ENCODE measurements at places on chromosomes 6 and 20.

DNA sequence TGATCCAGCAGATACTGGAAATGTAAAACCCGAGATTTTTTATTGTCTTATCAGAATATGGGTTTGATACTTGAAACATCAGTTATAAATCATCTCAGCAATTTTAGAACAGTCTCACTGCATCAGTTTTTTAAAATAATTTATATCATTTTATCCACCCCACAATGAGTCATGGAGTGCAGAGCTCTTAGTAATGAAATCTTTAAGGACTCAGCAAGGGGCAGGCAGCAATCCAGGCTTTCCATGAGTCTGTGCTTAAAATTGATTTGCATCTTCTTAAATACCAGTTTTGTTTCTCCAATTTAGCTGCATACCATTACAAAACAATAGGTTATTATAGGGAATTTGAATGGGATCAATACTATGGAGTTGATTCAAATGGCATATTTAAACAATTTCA lies 832.3 kb downstream of the C6orf118 start:
- DNase-seq, result no peak

GRCh38 chr6:152048921-152049320 lies 241.4 kb downstream of the ESR1 start:
- no peak for DNase-seq

DNA sequence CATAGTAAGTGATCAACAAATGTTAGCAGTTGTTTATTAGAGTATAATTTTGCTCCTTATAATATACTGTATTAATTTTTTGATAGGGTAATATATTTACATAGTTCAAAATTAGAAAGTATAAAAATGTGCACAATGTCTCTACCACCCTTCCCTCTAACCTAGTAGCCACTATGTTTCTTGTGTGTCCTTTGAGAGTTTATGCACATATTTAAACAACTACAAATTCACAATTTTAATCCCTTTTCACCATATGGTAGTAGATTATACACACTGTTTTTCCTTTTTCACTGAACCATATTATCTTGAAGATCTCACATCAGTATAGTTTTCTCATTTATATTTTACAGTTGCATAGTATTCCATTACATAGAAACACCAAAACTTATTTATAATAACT lies 194.9 kb downstream of the ASCC3 start:
- no peak for DNase-seq

- DNase-seq, result no peak
Observed at GRCh38 chr6:1657116-1657770, 47.5 kb downstream of the FOXC1 start.
